ENCODE measurements at places on chromosomes 7 and 10.

DNA sequence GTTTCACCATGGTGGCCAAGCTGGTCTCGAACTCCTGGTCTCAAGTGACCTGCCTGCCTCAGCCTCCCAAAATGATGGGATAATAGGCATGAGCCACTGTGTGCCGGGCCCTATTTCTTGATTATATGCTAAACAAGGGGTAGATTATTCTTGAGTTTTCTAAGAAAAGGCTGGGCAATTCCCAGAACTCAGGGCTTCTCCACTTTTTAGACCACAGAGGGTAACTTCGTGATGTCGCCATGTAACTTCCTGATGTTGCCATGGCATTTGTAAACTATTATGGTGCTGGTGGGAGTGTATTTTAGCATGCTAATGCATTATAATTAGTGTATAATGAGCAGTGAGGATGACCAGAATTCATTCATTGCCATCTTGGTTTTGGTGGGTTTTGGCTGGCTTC, 35.8 kb downstream of the OTUD1 start:
- no peaks in the 10 kb centered on the region for H3K36me3 ChIP-seq
- no peaks in the 10 kb centered on the region for H3K4me1 ChIP-seq
- peaks cover 4% of the 10 kb centered on the region for H3K27me3 ChIP-seq
- no peak for DNase-seq
- no peak overlapping the region for H3K4me3 ChIP-seq
- no peak overlapping the region for H3K27ac ChIP-seq

DNA sequence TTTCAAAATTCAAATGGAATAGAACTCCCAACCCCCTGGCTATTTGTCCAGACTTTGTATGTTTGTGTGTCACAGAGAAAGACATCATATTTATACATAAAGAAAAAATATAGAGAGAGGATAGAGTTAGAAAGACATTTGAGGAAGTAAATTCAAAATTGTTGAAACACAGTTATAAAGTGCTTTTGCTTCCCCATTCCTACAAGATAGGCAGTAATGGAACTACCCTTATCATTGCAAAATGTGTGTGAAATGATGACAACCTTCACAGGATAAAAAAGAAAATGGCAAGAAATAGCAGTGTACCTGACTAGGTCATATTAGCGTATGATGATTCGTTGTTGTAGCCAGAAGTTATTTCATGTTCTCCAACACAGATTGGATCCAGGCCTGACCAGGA, 63.1 kb downstream of the FZD1 start:
- H3K27me3 ChIP-seq, result no peaks in the 10 kb centered on the region
- H3K36me3 ChIP-seq, result no peaks in the 10 kb centered on the region
- no peak overlapping the region for H3K27ac ChIP-seq
- DNase-seq, result no peak
- H3K4me1 ChIP-seq, result peaks cover 18% of the 10 kb centered on the region
- H3K4me3 ChIP-seq, result no peak overlapping the region

- H3K4me1 ChIP-seq, result no peaks in the 10 kb centered on the region
- no peak for DNase-seq
- no peak overlapping the region for H3K4me3 ChIP-seq
- H3K27me3 ChIP-seq, result peaks cover 17% of the 10 kb centered on the region
- no peak overlapping the region for H3K27ac ChIP-seq
Observed at GRCh38 chr10:86191686-86192085, 174.9 kb downstream of the GRID1 start.

GRCh38 chr10:88990384-88991160, at the start of gene FAS:
TSS of gene FAS (plus strand) at chr10:88990798. CDS start at chr10:88990877, 79 bp downstream.
- H3K36me3 ChIP-seq, result no peaks in the 10 kb centered on the region
- peaks cover 26% of the 10 kb centered on the region for H3K4me1 ChIP-seq
- peak within 1 kb of the TSS; percentile 98 for H3K4me3 ChIP-seq

DNA sequence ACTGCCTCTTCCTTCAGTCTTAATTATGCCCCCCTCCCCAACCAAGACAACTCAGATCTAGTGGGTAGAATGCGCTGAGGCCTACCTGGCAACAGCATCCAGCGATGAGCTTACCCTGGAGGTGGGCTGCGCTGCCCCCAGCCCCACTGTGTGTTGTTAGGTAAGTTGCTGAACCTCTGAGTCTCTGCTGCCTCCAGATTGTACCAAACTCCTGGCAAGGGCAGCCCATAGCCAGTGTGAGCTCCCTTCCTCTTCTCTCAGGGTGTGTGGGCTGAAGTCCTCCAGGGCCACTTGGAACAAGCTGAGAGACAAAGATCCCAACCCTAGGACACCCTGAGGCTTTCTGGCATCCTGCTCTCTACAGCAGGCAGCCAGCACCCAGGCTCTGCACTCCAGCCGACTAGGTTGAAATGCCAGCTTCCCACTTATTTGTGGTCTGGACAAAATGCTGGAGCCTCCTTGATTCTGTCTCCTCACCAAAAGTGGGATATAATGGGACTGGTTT, 135.3 kb downstream of the ARHGAP22 start:
- no peak overlapping the region for H3K4me3 ChIP-seq

- H3K4me1 ChIP-seq, result no peaks in the 10 kb centered on the region
- DNase-seq, result peak; percentile 48
- H3K27ac ChIP-seq, result no peak overlapping the region
Observed at GRCh38 chr7:45662018-45662417, 87.8 kb downstream of the ADCY1 start.

GRCh38 chr10:48779077-48779476, 94.4 kb downstream of the WDFY4 start:
- no peaks in the 10 kb centered on the region for H3K4me1 ChIP-seq
- no peak overlapping the region for H3K4me3 ChIP-seq
- no peak overlapping the region for H3K27ac ChIP-seq
- H3K36me3 ChIP-seq, result no peaks in the 10 kb centered on the region

- no peak overlapping the region for H3K4me3 ChIP-seq
- H3K27me3 ChIP-seq, result no peaks in the 10 kb centered on the region
- H3K36me3 ChIP-seq, result peaks cover 9% of the 10 kb centered on the region
- H3K27ac ChIP-seq, result no peak overlapping the region
- H3K4me1 ChIP-seq, result no peaks in the 10 kb centered on the region
- DNase-seq, result no peak
Observed at GRCh38 chr7:36852017-36852416, 127.7 kb upstream of the AOAH start.

DNA sequence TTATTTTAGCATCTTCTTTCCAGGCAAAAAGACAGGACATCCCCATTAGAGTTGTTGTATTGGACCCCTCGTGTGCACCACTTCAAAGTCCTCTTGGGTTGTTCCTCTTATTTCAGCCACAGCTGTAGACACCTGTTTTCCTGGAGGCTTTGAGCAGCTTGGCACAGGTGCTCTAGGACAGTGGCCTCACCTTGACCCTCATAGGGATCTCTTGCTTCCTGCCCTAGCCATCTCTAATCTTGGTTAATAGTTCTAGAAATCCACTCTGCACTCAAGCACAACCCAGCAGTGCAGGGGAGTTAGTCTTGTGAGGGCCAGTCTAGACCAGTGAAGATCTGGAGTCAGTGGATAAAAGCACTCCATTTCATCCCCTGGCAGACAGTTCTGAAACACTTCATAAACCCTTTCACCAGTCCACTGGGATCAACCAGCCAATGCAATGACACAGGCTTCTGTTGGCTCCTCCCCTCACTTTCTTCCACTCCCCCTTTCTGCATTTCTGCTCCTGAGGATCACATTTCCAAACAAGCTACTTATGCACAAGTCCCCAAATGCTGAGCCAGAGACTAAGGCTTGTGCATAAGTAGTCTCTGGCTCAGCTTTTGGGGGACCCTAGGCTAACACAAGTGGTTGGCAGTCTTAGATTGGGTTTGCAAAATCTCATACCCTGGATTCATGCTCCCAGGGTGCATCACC, 131.5 kb upstream of the LAMB4 start:
- no peak overlapping the region for H3K27ac ChIP-seq
- no peak for DNase-seq
- no peaks in the 10 kb centered on the region for H3K27me3 ChIP-seq
- no peaks in the 10 kb centered on the region for H3K4me1 ChIP-seq

- H3K27me3 ChIP-seq, result peaks cover 3% of the 10 kb centered on the region
- H3K4me3 ChIP-seq, result no peak overlapping the region
- H3K36me3 ChIP-seq, result no peaks in the 10 kb centered on the region
- H3K4me1 ChIP-seq, result no peaks in the 10 kb centered on the region
- H3K27ac ChIP-seq, result no peak overlapping the region
Observed at GRCh38 chr10:70041016-70041415, 11.6 kb upstream of the MACROH2A2 start.

- peaks cover 2% of the 10 kb centered on the region for H3K36me3 ChIP-seq
- H3K4me1 ChIP-seq, result peaks cover 28% of the 10 kb centered on the region
- no peak overlapping the region for H3K27ac ChIP-seq
- H3K27me3 ChIP-seq, result no peaks in the 10 kb centered on the region
- DNase-seq, result no peak
- H3K4me3 ChIP-seq, result no peak overlapping the region
Observed at GRCh38 chr10:116769791-116770190, 27.4 kb upstream of the HSPA12A start.

GRCh38 chr10:43215758-43216455, 51.0 kb downstream of the RASGEF1A start:
- peaks cover 13% of the 10 kb centered on the region for H3K27me3 ChIP-seq
- H3K36me3 ChIP-seq, result no peaks in the 10 kb centered on the region
- no peak overlapping the region for H3K27ac ChIP-seq
- no peak for DNase-seq
- no peaks in the 10 kb centered on the region for H3K4me1 ChIP-seq
- no peak overlapping the region for H3K4me3 ChIP-seq

GRCh38 chr10:8211631-8212030, 157.1 kb downstream of the GATA3 start:
- H3K4me3 ChIP-seq, result no peak overlapping the region
- DNase-seq, result no peak
- peaks cover 4% of the 10 kb centered on the region for H3K4me1 ChIP-seq
- H3K27me3 ChIP-seq, result peaks cover 6% of the 10 kb centered on the region
- H3K27ac ChIP-seq, result no peak overlapping the region

GRCh38 chr7:40401406-40401805, 266.6 kb downstream of the SUGCT start:
- no peak for DNase-seq
- H3K27me3 ChIP-seq, result no peaks in the 10 kb centered on the region
- H3K4me3 ChIP-seq, result no peak overlapping the region
- H3K4me1 ChIP-seq, result no peaks in the 10 kb centered on the region

GRCh38 chr7:140621401-140622021, 19.1 kb downstream of the DENND2A start:
- no peak overlapping the region for H3K4me3 ChIP-seq
- H3K36me3 ChIP-seq, result peaks cover 5% of the 10 kb centered on the region
- H3K27ac ChIP-seq, result peak overlapping the region; percentile 71
- H3K27me3 ChIP-seq, result no peaks in the 10 kb centered on the region

DNA sequence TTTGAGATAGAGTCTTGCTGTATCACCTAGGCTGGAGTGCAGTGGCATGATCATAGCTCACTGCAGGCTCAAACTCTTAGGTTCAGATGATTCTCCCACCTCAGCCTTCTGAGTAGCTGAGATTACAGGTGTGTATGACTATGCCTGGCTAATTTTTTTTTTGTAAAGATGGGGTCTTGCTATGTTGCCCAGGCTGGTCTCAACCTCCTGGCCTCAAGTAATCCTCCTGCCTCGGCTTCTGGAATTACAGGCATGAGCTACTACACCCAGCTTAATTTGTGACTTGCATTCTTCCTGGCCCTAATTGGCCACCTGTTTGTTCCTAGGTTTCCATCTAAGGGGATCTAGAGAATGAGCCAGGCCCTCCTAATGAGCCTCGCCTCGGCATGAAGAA, 9.3 kb downstream of the ARHGAP22 start:
- peaks cover 24% of the 10 kb centered on the region for H3K27me3 ChIP-seq
- H3K4me3 ChIP-seq, result no peak overlapping the region
- H3K4me1 ChIP-seq, result peaks cover 4% of the 10 kb centered on the region
- DNase-seq, result no peak
- H3K36me3 ChIP-seq, result no peaks in the 10 kb centered on the region

DNA sequence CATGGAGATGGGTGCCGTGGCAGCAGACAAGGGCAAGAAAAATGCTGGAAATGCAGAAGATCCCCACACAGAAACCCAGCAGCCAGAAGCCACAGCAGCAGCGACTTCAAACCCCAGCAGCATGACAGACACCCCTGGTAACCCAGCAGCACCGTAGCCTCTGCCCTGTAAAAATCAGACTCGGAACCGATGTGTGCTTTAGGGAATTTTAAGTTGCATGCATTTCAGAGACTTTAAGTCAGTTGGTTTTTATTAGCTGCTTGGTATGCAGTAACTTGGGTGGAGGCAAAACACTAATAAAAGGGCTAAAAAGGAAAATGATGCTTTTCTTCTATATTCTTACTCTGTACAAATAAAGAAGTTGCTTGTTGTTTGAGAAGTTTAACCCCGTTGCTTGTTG, 25.9 kb downstream of the BAG3 start:
- DNase-seq, result no peak
- no peak overlapping the region for H3K4me3 ChIP-seq
- peaks cover 19% of the 10 kb centered on the region for H3K36me3 ChIP-seq
- H3K27ac ChIP-seq, result no peak overlapping the region

Data from type B pancreatic cell (in vitro differentiated cells).